ENCODE measurements at places on chromosomes 6 and 20. TPM values are rescaled to one million over a fixed set of nuclear protein-coding genes. Genes with fewer than 3 reads are reported as not detected.

Gene SLC26A8
- total RNA-seq = 0.11 TPM

Gene LCA5
- total RNA-seq = 23.3 TPM

- DNase-seq = peak; percentile 20
Observed at GRCh38 chr20:23823111-23823510, 3.4 kb downstream of the CST2 start.

GRCh38 chr20:33821270-33821836, 10.2 kb downstream of the CHMP4B start:
- DNase-seq = no peak

Gene VNN1
- 0.63 TPM for total RNA-seq

- DNase-seq = no peak
Observed at GRCh38 chr6:128168244-128168643, 267.4 kb upstream of the THEMIS start.

GRCh38 chr20:55961376-55962330, 43.7 kb downstream of the CBLN4 start:
- peak; percentile 46 for DNase-seq

DNA sequence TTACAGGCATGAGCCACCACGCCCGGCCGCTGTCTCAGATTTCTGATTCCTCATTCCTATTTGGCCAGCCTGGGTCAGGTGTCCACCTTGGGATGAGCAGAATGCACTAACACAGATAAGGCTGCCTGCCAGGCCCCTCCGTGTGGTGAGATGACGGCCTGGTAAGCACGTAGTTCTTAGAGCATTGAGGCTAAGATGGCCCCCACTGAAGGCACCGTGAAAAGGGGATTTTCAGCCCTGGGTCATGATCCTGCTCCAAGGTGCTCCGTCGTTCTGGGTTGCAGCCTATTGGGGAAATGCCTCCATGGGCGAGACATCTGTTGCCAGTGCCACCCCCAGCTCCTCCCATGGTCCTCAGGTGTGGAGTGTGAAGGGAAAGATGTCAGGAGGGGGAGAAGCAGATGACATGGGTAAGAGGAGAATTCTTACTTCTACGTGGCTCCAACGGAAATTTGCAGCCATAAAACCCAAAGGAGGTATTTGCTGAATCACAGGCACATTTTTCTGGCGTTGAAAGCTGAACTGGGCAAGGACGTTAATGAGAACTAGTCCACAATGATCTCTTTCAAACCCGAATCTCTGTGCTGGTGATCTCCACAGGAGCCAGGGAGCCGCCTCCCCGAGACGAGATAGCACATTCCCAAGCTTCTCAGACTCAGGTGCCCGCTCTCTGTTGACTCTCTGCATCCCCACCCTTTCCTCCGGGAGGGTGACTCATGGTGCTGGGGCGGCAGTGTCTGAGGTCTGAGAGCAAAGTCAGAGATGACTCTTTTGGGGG, 34.0 kb upstream of the BMP6 start:
- DNase-seq = no peak

Gene TMEM200A
- 24.8 TPM for total RNA-seq

Gene MKKS
- total RNA-seq = 18.1 TPM

Gene SEMG1
- not detected for total RNA-seq

Gene SYTL3
- 4.9 TPM for total RNA-seq

DNA sequence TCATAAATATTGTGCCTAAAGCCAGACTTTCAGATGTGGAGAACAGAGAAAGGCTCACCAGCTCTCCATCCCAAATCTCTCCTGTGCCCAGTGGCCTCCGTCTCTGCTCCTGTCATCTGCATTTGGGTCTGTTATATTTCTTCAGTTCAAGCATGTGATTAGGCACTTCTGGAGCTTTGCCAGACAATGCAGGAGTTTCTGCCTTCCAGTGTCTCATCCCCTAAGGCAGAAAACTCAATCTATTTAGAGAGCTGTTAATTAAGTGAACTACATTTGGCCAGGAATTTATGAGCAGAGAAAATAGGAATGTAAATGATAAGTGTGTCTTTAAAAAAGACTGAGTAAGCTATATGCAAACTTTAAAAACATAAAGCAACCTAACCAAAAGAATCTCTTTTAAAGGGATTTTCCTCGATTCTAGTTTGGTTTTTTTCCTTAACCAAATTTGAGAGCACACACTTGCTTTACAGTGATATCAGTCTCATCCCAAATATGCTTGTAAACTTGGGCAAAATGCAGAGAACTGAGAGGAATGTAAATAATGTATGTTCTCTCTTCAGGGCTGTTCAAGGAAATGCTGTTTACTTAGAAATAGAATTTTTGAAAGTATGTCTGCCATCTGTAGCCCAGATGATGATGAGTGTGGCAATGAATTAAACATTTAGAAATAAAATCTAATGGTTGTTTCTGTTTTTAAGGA, 113.9 kb downstream of the ELOVL4 start:
- no peak for DNase-seq

Gene NRN1
- 4.5 TPM for total RNA-seq

Gene DEFB124
- total RNA-seq = not detected

GRCh38 chr6:129104560-129104959, 221.6 kb downstream of the LAMA2 start:
- no peak for DNase-seq

GRCh38 chr20:56409521-56409920, 2.5 kb upstream of the CASS4 start:
- DNase-seq = no peak

DNA sequence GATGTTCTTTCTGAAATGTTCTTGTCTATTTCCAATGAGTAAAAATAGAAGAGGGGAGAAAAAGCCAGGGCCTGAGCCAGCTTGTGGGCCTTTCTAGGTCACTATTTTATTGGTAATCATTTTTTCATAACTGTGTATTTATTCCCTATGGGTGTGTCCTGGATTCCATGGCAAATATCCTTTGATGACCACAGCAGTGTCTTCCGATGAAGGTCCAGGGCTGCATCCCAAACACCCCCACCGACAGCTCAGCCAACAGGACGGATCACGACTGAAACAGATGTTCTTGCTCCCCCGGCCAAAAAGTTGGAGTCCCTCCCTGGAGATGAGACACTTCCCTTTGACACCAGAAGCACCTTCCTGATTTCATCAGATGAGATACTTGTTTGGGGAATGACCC, 105.4 kb upstream of the PLEKHG1 start:
- no peak for DNase-seq

- DNase-seq = no peak
Observed at GRCh38 chr6:138529478-138529877, 30.2 kb upstream of the NHSL1 start.

Gene NOP56
- total RNA-seq = 75.1 TPM

- DNase-seq = no peak
Observed at GRCh38 chr20:417801-418342, 9.8 kb downstream of the RBCK1 start.

Gene AVP
- not detected for total RNA-seq

Gene CLDN20
- total RNA-seq = not detected

DNA sequence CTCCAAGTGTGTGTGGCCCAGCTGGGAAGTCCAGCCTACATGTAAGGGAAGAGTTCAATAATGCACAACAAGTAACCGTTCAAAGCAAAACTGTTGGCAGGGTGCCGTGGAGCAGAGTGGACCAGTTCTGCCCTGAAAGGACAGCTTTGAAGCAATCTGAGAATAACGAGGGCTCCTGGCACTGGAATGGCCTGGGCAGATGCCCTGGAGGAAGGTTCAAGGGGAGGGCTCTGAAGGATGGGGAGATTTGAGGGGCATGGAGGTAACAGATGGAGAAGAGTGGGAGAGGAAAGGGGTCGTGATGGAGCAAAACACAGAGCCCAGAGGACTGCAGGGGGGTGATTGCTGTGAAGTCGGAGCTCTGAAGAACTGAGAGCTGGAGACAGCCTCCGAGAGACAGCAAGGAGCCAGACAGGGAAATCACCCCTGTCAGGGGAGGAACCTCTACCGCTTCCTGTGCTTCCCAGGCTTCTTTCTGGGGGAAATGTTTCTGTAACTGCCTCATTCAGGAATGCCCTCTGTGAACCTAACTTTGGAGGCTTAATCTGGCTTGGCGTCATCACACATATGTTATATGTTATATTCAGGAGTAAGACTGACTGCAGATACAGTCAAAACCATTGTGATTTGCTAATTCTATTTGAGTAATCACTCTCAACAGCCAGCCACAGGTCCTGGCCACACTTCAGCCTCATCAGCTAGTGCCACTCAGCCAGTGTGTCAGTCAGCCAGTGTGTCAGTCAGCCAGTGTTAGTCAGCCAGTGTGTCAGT, 41.2 kb downstream of the ZC3H12D start:
- DNase-seq = no peak

DNA sequence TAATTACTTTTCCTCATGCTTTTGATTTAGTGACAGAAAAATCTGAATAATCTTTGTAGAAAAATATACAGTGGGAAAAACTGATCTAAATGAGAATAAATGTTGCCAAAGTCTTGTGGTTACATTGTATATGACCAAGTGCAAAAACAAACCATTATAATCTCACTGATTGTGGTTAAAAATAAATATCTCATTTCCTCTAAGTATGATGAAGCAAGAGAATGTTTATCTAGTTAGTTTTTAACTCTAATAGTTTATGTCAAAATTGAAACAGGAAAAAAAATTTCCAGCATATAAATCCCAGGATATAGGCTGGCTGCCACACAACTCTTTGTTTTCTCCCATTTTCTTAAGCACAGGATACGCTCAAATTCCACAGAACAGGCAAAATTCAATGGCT, 392.7 kb upstream of the ID4 start:
- DNase-seq = no peak

Gene SNAP25
- total RNA-seq = 8.6 TPM

- DNase-seq = no peak
Observed at GRCh38 chr20:19786311-19786710, 28.3 kb downstream of the RIN2 start.

- DNase-seq = no peak
Observed at GRCh38 chr6:157656437-157656997, 166.5 kb upstream of the SNX9 start.

GRCh38 chr20:31716818-31717477, 5.7 kb downstream of the BCL2L1 start:
- no peak for DNase-seq

- no peak for DNase-seq
Observed at GRCh38 chr6:43367245-43367984, 2.0 kb downstream of the ZNF318 start.

DNA sequence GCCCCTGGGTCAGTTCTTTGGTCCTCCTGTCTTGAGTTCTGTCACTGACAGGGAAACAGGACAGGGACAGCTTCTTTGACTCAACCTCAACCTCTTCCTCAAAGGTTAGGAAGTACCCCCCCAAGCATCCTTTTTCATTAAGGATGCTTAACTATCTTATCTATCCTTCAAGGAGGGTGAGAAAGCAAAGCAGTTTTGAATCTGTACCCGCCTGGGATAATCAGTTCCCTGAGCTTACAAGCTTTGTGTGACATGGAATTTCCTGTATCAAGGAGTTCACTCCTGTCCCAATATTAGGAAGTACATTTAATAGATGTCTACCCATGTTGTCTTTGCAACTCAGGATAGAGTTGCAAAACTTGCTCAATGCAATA, 31.1 kb upstream of the PIM1 start:
- no peak for DNase-seq

Gene CYP21A2
- not detected for total RNA-seq

DNA sequence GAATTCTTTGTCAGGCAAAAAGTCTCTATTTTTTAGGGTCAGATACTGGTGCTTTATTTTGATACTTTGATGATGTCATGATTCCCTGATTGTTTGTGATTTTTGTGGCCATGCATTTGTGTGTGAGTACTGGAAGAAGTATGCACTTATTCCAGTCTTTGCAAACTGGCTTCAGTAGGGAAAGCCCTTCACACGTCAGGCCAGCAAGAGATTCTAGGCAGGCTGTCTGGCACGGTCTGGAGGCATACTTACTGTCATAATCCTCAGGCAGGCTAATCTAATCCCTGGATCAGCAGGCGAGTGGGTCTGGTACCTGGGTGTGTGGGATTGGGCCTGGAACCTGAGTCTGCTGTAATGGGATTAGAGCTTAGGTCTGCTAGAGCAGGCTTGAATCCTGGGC, 391.8 kb upstream of the MMS22L start:
- DNase-seq = no peak

Gene PLCB1
- 147 TPM for total RNA-seq

GRCh38 chr6:77010931-77011542, 452.3 kb downstream of the HTR1B start:
- DNase-seq = no peak

DNA sequence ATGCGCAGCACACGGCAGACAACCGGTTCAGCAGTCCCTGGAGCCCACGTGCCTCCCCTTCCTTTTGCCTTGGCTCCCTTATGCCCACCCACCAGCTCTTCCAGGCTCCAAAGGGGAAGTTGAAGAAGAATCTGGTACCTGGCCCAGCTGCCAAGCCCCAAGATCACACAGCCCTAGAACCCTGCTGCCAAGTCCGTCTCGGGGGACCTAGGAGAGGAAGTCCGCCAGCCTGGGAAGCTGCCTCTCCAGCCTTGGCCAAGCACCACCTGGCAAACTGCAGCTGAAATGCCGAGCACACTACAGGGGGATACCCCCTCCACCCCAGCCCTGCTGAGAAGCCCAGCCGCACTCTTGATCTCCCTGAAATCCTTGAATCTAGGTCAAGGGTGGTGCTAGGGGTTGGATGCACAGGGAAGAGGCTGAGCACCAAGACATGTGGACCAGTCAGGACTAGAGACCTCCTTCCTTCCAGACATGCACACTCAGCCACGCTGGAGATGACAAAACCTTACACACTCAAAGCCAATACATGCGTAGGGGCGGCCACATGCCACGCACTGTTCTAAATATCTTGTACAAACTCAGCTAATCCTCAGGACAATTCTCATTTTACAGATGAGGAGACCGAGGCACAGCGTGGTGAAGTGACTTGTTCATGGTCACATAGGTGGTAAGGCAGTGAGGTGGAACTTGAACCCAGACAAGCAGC, 124.1 kb downstream of the PREX1 start:
- DNase-seq = no peak

DNA sequence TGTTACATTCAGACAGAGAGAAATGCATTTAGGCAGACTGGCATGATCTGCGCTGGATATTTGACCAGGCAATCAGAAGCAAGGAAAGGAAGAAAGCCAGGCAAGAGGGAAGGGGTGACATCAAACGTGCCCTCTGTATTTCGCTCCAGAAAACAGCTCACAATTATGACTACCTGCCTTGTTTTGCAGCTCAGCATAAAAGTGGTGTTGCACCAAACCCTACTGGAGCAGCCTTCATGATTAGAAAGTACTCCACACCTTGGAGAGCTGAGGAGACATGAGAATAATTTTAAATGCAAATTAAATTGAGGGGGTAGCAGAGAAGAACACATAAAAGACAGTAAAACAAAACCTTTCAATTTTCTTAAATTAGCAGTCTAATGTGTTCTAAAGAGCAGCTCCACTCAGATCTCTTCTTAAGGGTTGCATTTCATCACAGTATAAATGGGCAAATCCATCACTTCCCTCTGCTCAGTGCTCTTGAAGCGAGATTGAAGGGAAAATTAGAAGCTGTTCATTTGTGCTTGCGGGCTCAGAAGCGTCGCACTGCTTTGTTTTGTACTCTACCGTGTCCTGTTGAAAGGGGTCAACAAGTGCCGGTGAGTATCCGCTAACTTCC, at the start of gene PHACTR1:
Gene PHACTR1, plus strand, starts transcription at position 470 of the 619 bp plus-strand sequence.
- DNase-seq = no peak

DNA sequence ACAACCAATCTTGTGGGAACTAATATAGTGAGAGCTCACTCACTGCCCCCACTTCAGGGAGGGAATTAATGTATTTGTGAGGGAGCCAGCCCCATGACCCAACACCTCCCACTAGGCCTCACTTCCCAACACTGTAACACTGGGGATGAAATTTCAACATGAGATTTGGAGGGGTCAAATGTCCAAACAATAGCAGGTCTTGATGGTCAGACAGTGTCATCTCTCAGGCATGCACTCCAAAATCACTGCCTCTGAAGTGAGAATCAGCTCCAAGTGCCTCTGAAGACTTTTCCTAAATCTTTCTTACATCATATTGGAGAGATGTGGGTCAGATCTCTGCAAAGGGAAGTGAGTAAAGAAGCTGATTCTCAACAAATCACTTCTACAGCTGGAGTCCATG, 13.8 kb upstream of the SAYSD1 start:
- no peak for DNase-seq

Data from urinary bladder (tissue), 4 donors.